Activated CD4-positive, alpha-beta T cell treated with anti-CD3 and anti-CD28 coated beads, Interleukin-10, Interleukin-2, amounts not matched to agents 100 ng/mL and 50 ng/mL, durations not matched to agents 16 hours and 8 hours (primary cell): ENCODE measurements at places on chromosomes 7 and 10.

GRCh38 chr7:106089647-106090046 is 22.5 kb downstream of the SYPL1 start:
- DNase-seq = no peak

DNA sequence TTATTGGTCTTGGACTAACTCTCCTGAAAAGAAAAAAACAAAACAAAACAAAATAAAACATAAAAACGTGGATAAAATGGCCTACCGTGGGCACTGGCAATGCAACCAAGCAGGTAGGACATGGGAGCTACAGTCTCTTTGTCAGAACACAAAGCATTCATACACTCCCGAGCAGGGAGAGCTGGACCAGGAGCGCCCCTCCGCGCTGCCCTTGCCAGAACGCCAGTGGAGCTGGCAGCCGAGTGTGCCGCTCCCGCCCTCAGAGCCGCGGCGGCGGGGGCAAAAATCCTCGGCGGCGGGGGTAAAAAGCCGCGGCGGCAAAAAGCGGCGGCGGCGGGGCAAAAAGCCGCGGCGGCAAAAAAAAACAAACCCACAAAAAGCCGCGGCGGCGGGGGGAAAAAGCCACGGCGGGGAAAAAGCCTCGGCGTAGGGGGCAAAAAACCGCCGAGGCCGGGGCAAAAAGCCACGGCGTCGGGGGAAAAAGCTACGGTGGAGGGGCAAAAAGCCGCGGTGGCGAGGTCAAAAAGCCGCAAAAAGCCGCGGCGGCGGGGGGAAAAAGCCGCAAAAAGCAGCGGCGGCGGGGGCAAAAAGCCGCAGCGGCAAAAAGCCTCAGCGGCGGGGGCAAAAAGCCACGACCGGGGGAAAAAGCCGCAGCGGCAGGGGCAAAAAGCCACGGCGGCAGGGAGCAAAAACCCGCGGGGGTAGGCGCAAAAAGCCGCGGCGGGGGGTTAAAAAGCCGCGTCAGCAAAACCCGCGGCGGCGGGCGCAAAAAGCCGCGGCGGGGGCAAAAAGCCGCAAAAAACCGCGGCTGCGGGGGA is 418.1 kb downstream of the ZNF716 start:
- no peak for DNase-seq

- no peak for DNase-seq
Measured at GRCh38 chr10:49139028-49139845, 5.4 kb upstream of the FAM170B start.

DNA sequence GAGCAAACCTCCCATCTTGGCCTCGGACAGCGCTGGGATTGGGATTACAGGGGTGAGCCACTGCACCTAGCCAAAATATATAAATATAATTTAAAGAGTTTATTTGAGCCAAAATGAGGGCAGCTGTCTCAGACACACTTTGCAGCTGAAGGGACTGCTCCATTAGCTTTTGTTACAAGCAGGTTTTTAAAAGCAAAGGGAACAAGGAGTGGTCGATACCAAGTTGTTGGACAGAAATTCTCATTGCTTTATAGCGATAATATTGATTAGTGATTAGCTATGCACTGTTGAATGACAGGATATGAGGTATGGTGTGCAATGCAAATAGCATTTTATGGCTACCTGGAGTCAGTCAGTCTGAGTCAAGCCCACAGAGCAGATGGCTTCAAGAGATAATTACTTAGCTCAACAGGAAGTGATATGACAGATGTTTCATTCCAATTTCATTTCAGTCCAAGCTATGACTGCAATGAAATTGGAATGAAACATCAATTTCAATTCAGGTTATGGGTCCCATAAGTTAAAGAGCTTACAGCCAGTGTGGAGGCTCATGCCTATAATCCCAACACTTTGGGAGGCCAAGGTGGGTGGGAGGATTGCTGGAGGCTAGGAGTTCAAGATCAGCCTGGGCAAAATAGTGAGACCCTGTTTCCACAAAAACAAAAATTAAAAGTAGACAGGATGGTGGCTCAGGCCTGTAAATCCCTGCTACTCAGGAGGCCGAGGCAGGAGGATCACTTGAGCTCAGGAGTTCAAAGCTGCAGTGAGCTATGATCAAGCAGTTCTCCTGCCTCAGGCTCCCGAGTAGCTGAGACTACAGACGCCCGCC is 23.1 kb downstream of the TYW1 start:
- DNase-seq = peak; percentile 52

GRCh38 chr10:97494863-97495506 is 3.2 kb downstream of the MMS19 start:
- DNase-seq = peak; percentile 10

DNA sequence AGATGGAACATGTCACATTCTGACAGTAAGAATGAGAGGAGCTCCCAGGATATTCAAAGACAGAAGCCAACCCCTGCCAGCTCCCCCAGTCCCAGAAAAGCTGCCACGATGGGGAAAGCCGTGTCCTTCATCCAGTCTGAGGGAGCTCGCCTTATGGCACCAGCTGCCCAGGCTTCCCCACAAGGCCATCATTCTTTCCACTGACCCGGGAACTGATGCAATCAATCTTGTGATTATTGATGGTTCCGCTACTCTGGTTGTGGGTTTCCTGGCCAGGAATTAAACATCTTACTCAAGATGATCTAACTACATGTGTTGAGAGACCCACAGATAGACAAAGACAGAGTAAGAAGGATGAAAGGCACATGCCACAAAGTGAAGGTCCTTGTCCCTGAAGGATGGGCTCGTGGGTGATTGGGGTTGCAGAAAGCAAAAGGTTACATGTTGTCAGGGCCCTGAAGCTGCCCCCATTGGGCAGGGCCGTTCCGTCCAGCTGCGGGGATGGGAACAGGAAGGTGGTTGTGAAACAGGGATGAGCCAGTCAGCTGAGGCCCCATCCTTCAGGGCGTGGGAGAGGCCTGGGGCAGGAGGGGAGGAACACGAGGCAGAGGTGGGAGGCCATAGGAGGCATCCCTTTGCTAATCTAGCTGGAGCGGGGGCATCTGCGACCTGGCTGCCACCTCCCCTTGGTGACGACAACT is 127.6 kb downstream of the OAT start:
- DNase-seq = no peak

GRCh38 chr7:96017877-96018276 is 245.5 kb downstream of the DYNC1I1 start:
- DNase-seq = no peak

- DNase-seq = peak; percentile 85
Measured at GRCh38 chr7:831596-832166, 595 bp upstream of the SUN1 start.

- peak; percentile 72 for DNase-seq
Measured at GRCh38 chr10:28533571-28534304, 820 bp downstream of the WAC start.

- DNase-seq = no peak
Measured at GRCh38 chr7:41175435-41175834, 527.5 kb downstream of the INHBA start.

DNA sequence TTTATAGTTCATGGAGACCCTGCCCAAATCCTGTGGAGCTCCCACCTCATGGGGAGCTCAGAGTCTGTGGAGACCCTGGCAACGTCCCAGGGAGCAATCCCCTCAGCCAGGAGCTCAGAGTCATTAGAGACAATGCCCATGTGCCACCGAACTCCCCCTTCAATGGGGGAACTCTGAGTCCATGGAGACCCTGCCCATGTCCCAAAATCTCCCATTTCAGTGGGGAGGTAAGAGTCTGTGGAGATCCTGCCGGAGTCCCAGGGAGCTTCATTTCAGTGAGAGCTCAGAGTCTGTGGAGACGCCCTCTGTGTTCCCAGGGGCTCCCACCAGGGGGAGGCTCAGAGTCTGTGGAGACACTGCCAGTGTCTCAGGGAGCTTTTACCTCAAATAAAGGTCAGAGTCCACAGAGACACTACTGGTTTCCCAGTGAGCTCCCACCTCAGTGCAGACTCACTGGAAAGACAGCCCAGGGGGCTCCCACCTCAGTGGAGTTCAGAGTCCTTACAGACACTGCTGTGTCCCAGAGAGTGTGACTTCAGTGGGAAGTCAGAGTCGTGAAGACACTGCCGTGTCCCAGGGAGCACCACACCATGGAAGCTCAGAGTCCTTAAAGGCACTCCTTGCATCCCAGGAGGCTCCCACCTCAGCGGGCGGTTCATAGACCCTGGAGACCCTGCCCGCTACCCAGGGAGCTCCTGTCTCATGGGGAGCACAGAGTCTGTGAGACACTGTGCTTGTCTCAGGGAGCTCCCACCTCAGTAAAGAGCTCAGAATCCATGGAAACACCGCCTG is 5.0 kb downstream of the MYO1G start:
- peak; percentile 57 for DNase-seq

- DNase-seq = no peak
Measured at GRCh38 chr7:36972140-36972518, 247.8 kb upstream of the AOAH start.

DNA sequence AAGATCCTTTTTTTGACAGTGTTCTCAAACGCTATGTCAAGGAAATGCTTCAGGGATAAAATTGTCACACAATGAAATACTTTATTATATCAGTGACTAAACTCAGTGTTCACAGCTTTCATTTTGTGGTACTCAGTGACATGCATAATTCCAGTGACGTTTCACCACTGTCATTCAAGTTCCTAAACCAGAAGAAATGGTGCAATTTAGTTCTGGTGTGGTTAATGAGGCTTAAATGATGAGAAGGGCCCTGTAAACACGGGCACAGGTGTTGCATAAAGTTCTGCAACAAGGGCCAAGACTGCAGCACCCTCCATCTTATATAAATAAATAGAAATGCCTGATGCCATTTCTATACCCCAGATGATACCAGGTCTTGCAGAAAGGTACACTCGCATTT is 1247.1 kb downstream of the GATA3 start:
- DNase-seq = peak; percentile 4

- DNase-seq = no peak
Measured at GRCh38 chr7:14690486-14690885, 212.1 kb downstream of the DGKB start.

GRCh38 chr7:98727146-98727709 is 110.1 kb downstream of the NPTX2 start:
- no peak for DNase-seq

DNA sequence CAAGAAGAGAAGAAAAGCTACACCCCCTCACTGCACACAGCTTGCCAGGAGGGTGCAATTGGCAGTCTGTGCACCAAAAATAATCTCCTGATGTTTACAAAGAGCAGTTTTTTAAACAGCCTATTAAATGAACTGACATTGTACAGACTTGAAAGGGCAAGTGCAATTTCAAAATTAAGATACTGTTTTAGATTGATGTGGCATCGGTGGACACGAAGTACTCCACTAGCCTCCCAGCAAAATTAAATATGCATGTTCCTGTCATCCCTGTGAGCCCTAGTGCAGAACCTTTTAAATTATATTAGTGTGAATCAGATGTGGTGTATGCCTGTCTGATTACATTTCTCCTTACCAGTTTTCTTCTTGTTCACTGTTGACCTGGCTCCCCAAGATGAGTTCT is 87.9 kb downstream of the WIPF3 start:
- DNase-seq = no peak

DNA sequence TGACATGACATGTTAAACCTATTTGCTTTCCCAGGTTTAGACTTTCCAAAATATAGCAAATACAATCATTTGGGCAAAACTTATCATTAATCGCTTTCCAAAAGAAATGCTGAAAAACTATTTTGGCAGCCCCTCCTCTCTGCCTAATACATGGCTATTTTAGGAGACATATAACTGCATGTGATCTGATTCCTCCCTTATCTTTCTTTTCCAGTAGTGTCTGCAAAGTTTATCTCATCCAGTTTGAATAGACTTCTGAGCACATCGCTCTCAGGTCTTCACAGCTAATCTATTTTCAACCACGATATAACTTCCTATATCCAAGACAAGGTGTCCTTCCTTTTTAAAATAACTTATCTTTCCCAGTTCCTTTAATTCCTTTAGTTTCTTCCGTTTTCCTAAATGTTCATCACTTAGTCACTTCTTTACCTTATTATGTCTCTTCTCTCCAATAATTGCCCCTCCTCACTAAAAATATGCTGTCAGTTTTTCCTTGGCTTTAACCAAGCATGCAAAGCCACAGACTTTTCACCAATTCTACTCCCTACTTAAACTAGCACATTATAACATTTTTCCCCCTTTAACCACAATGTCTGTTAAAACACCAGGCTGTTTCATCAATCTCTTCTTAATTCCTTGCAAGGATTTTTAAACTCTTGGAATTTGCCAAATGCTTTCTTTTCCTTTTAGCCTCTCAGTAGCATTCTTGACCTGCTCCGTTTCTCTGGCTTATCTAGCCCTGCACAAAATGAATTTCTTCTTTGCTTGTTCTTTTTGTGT is 24.4 kb downstream of the GNG11 start:
- no peak for DNase-seq

DNA sequence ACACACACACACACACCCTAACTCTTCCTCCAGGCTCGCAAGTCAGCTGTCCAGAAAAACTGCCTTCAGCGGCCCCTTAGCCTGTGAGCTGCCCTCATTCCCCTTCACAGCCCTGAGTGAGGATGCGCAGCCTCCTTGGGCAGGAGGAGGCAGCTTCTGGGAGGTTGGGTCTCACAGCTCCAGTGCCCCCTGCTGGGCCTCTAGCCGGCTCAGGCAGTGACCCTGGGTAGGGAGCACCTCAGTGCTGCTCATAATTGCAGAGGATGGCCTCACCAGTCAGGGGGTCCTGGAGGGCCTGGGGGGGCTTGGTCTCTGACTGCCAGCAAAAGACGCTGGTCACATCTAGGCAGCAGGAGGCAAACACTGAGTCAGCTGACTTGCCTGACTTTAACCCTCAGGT is 43.7 kb downstream of the ZNF273 start:
- DNase-seq = peak; percentile 4

DNA sequence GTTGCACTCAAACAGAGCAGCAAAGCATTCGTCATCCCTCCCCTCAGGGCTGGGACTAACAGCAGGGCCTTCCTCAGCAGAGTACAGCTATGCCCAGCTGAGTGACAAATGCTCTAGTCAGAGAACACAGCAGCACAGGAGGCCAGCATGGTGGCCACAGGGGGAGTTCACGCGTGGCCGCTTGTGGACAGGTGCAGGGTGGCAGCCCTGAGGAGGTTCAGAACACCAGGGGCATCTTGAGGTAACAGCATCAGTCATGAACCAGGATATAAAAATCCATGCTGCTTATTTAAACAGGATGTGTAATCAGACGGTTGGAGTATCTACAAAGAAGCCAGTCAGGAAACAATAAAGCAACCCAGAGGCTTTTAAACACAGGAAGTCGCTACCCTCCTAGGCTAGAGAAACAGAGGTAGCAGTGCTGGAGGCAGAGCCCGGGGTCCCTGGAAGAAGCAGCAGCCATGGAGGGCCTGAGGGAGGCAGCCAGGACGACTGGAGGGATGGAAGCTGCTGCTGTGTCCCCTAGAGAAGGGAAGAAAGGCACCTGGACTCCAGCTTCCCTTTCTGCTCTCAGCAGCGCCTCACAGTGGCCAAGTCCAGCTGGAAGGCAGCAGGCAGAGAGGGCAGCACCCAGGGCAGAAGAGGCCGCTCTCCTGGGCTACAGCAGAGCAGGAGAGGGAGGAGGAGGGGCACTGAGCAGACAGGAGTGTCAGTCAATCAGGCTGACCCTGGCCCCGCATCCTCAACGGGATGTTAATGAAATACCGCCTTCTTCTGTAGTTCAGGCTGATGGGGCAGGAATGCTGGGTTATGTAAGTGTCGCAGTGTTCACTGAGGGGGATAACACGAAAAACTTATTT is 70.8 kb upstream of the UCN3 start:
- DNase-seq = peak; percentile 90

- peak; percentile 89 for DNase-seq
Measured at GRCh38 chr10:132452651-132453469, 55.9 kb downstream of the PWWP2B start.

- no peak for DNase-seq
Measured at GRCh38 chr10:97879241-97879640, 29.6 kb downstream of the GOLGA7B start.

GRCh38 chr10:20625868-20626267 is 271.2 kb downstream of the NEBL start:
- no peak for DNase-seq

GRCh38 chr10:34154383-34154900 is 660.7 kb downstream of the PARD3 start:
- no peak for DNase-seq
